ENCODE measurements at places on chromosomes 2 and 18. TPM values are rescaled to one million over a fixed set of nuclear protein-coding genes. Genes with fewer than 3 reads are reported as not detected.

REG3A gene
- total RNA-seq, result not detected

GRCh38 chr18:35028536-35028935 is 12.7 kb upstream of the MAPRE2 start:
- DNase-seq, result no peak

PTH2R gene
- under 0.01 TPM for total RNA-seq

PRSS56 gene
- not detected for total RNA-seq

All from dermis microvascular lymphatic vessel endothelial cell (primary cell).